Urinary bladder (tissue), 4 donors: ENCODE measurements at places on chromosomes 1 and 21. TPM values are rescaled to one million over a fixed set of nuclear protein-coding genes. Genes with fewer than 3 reads are reported as not detected.

DNA sequence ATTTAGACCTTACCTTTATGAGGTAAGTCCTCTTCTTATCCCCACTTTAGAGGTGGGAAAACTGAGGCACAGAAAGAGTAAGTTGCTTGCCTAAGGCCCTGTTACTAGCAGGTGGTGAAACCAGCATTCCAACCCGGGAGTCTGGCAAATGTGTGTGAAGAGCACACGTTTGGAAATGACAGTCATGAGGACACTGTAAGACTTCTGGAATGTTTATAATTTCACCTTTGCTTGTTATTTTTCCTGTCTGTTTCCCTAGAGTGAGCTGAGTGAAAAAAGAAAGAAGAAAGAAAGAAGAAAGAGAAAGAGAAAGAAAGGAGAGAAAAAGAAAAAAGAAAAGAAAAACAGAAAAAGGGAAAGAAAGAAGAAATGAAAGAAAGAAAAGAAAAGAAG lies 21.2 kb upstream of the LGALS8 start:
- DNase-seq, result no peak

- no peak for DNase-seq
These were observed 103.8 kb downstream of the SPATA17 start for GRCh38 chr1:217734973-217735372.

DNA sequence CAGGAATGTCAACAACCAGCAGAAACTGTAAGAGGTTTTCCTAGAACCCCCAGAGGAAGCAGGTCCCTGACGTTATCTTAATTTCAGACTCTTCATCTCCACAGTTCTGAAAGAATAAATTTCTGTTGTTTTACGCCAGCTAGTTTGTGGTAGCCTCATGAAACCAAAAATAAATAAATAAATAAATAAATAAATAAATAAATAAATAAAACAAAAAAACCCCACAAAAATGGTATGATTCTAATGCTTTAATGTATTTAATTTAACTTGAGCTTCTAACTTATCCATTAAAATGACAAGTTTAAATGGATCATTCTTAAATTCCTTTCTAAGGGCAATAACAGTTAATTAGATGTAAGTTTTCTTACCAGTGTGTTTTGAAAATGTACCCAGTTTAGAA lies 293.8 kb upstream of the ADAMTS5 start:
- no peak for DNase-seq

DNA sequence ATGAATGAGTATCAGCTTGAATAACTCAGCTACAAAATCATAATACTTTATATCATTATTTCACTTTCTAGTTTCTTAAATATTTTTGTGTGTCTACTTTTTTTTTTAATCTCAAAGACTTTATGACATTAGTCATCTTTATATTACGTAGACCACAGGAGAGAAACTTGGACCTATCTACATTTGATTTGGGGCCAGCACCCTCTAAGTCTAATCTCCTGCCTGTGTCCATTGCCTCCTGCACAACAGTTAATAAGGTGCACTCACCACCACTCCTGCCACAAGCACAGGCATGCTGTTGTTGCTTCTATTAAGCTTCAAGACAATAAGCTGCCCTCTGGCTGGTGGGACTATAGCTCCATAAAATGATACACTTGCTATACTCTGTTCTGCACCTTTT lies 70.4 kb downstream of the DIRAS3 start:
- DNase-seq, result no peak

DNA sequence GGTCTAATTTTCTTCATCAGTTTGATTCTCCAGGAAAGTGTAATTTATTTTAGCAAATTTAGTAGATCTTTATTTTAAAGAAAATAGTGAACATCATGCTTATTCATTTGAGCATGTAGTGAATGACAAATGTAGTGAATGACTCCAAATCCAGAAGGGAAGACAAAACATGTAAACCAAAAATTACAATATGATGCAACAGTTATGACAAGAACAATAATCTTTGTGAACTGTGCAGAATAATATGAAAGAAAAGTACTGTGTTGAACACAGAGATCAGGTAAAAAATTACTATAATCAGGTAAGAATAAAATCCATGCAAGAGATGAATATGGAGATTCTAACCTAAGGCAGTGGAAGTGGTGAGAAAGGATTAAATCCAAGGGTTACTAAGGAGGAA lies 30.0 kb upstream of the DPH5 start:
- DNase-seq, result no peak

- no peak for DNase-seq
These were observed 5.2 kb downstream of the ID3 start for GRCh38 chr1:23554127-23554480.

- DNase-seq, result no peak
These were observed 167.4 kb downstream of the DUSP10 start for GRCh38 chr1:221574529-221574928.

The SELL gene
- 5.1 TPM for total RNA-seq

The OR6K3 gene
- total RNA-seq, result not detected

The NFASC gene
- total RNA-seq, result 21.8 TPM

The NBPF10 gene
- total RNA-seq, result 4.7 TPM

The RAP1GAP gene
- total RNA-seq, result 4.0 TPM
